ENCODE measurements at places on chromosomes 16 and 17. TPM values are rescaled to one million over a fixed set of nuclear protein-coding genes. Genes with fewer than 3 reads are reported as not detected.

DNA sequence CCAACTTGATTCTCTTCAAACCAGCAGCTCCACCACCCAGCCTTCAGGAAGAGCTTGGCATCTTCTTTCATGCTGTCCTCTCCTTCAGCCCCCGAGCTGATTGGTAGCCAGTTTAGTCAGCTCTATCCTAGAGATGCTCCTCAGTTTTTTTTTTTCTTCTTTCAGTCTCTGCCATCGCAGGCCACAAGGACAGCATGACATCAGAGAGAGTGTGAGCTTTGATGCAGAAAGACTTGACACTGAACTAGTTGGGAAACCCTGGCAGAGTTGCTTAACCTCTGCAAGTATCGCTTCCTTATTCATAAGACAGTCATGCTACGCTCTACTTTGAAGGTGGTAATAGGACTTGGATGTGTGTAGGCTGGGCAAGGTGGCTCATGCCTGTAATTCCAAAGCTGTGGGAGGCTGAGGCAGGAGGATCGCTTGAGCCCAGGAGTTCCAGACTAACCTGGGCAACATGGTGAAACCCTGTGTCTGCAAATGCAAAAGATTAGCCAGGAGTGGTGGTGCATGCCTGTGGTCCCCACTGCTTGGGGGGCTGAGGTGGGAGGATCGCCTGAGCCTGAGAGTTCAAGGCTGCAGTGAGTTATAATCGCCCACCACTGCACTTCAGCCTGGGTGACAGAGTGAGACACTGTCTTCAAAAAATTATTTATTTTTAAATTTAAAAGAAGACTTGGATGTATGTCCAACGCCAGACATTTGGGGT, 2.6 kb downstream of the CD300LB start:
- DNase-seq, result peak; percentile 70

DNA sequence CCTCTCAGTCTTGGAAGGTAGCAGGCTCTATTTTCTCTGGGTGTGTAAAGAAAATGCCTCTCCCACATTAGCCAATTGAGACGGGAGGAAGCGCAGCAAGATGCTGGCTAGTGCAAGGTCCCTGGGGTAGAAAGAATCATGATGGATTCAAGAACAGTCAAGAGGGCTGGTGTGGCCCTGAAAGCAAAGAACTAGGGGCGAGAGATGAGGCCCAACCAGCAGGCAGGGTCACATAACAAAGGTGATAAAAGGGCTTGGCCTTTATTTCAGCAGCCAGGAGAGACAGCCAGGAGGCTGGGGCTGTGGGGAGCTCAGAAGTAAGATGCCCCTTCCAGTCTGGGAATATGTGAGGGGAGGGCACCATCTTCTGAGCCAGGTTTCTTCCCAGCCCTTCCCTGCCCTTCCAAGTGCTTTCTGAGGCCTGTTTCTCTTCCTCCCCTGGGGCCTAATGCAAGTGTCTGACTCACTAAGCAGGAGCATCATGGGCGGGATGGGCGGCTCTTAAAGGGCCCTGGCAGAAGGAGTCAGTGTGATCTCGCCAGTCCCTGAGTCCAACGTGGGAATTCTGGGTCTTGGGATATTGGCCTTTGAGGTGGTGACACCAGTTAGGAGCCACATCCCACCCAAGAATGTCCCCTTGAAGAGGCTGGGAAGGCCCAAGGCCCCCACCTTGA, 3.9 kb upstream of the NLRC5 start:
- no peak for DNase-seq

The CLEC3A gene
- not detected for total RNA-seq

The ADGRG3 gene
- 10.3 TPM for total RNA-seq

- no peak for DNase-seq
These were observed 351.1 kb upstream of the TBX2 start for GRCh38 chr17:61048376-61049106.

DNA sequence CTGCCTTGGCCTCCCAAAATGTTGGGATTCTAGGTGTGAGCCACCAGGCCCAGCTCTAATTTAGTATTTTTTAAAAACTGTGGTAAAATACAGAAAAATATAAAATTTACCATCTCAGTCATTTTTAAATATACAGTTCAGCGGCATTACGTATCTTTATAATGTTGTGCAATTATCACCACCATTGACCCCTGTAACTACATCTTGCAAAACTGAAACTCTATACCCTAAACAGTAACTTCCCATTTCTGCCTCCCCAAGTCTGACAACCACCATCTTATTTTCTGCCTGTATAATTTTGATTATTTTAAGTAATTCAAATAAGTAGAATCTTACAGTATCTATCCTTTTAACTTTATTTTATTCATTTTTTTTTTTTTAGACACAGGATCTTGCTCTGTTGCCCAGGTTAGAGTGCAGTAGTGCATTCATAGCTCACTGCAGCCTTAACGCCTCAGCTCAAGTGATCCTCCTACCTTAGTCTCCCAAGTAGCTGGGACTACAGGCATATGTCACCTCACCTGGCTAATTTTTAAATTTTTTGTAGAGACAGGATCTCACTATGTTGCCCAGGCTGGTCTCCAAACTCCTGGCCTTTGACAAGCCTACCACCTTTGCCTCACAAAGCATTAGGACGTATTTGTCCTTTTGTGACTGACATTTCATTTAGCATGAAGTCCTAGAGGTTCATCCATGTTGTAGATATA, 10.9 kb upstream of the GGA2 start:
- DNase-seq, result no peak

- no peak for DNase-seq
These were observed at the start of gene CCL3 for GRCh38 chr17:36089888-36090836. Gene CCL3 (minus strand): TSS chr17:36090143. CDS start chr17:36090058, 85 bp downstream.

DNA sequence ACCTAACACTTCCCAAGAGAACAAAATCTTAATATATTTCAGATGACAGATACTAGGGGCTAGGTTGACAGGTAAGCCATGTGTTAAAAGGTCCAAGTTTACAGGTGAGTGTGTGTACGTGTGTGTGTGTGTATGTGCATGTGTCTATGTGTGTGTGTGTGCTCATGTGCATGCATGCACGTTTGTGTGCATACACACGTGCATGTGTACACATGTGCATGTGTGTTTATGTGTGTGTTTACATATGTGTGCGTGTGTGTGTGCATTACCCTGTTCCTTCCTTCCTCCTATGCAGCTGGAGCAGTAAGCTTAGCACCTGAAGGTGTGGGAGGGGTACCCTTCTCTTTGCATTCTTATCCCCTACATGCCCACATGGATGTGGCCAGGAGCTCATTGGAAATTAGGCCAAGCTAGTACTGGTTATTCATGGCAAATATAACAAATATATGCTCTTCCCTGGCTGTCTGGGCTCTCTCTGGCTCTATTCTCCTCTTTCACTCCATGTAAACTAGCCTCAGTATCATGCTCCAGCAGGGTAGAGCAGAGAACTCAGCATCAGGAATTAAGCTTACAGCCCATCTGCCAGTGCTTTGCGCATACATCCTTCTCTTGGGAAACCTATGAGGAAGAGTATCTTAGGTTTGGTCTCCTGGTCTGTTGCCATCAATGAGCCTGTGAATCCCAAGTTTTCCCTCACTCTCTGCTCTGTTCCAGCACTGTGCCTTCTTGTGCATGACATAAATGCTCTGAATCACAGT, 258.0 kb upstream of the MYOCD start:
- DNase-seq, result peak; percentile 44

DNA sequence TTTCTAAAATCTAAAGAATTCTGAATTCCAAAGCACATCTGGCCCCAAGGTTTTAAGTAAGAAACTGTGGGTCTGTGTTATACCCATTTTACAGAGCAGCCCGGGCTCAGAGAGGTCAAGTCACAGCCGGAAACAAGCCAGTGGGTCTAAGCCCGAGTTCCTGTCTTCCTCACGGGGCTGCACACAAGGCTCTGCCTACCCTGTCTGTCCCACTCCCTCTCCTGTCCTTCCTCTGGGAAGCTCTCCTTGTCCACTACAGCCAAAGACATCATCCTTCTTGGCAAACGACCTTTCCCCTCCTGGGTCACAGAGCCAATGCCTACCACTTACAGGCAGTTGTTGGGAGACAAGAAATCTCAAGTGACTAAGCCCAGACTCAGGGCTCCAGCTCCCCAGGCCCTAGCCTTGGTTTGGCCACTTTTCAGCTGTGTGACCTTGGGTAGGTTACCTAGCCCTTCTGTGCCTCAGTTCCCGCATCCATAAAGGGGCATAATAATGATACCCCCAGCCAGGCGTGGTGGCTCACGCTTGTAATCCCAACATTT, 55.6 kb upstream of the MAP3K14 start:
- DNase-seq, result peak; percentile 82
